ENCODE measurements at places on chromosomes 3 and 15.

DNA sequence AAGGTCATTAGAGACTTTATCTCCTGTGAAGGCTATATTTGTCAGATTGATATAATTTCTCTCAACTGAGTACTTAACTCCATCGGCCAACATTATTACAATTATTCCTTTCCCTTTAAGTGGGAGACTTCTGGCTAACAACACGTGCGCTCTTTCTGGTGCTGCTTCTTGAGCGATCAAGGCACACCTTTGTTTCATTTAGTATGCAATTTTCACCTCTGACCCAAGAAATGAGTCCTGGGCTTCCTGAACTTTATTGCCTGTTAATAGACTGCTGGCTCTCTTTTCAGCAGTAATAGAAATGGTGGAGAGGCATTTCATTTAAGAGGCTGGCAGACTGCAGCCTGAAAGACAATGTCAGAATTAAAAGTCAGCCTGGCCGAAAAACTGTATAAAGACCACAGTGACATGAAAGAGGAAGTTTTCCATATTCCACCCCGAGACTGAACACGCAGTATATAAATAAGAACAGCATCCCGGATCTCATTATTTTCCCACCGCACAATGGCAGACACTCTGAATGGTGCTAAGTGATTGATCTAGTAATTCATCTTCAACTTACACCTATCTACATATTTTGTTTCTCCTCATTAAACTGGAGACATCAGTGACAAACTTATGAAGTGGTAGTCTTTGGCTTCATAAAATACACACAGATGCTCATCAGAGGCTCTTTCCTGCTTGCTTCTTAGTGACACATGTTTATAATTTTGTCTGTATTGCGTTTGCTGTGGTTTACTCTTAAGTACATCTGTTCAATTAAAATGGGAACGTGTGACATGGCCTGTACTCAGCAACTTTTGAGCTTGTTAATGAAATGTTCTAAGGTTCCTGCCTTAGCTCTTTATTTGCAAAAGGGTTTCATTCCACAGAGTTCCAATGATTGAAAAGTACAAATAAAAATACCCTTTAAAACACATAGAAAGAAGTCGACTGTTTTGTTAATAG, 299.9 kb downstream of the MECOM start:
- DNase-seq = no peak

DNA sequence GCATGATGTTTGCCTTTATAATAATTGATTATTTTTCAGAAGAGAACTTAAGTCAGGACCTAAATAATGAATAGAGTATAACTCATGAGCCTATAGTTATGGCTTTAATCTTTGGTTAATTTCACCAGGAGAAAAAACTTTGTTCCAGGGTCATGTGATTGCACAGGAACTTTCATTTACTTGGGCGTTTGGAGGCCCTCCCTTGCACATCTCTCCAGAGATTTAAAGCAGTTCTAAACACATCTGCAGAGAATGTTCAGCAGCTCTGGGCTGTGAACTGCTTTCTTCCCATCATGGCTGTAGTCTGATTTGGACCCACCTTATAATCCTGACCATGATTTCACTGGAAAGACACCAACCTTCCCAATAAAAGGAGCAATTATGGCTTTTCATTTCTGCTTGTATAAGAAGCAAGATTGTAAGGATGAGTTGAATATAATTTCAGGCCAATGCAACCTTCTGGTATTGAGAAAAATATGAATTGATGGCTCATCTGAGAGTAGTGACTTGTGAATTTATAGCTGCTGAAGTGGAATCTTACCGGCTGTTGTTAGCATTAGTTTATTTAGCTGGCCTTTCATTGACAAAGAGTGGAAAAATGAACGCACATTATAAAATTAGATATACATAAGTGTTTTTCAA, 80.9 kb upstream of the PRTG start:
- DNase-seq = peak; percentile 32

DNA sequence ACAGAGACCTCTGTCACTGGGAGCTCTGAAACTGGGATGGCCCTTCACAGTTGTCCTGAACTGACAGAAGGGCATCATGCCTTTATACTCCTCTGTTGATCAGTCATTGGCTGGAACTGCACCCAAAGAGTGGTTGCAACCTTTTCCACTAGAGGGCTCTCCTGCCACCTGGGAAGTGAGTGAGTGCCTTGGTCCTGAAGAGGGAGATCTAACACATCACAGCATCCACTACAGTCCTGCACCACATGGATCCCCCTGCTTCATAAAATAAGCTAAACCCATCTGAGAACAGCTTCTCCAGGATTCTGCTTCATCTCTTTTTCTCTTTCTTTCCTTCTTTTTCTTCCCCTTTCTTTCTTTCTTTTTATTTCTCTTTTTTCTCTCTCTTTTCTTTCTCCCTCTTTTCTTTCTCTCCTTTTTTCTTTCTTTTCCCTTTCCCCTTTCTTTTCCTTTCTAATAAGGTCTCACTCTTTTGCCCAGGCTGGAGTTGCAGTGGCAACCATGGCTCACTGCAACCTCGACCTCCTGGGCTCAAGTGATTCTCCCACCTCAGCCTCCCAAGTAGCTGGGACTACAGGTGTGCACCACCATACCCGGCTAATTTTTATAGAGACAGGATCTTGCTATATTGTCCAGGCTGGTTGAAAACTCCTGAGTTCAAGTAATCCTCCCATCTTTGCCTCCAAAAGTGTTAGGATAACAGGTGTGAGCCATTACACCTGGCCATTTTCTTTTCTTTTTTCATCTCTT, 42.8 kb upstream of the RAF1 start:
- peak; percentile 73 for DNase-seq

DNA sequence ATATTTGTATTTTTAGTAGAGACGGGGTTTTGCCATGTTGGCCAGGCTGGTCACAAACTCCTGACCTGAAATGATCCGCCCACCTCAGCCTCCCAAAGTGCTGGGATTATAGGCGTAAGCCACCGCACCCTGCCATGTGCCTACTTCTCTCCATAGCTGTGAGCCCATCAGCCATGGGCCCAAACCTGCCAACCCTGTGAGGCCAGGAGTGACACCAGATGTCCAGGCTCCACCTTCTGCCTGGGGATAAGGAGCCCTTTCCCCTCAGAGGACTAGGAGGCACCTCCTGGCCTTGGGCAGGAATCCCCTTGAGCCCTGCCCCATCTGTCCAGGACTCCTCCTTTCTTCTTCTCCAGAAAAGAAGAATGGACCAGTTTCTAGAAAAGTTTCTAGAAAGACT, 14.2 kb upstream of the RFT1 start:
- no peak for DNase-seq

- DNase-seq = no peak
Observed at GRCh38 chr3:29176501-29176900, 104.4 kb upstream of the RBMS3 start.

Measured in fibroblast of skin of right biceps (primary cell).